ENCODE measurements at places on chromosomes 7 and 10.

- no peak for DNase-seq
Measured at GRCh38 chr7:50475340-50475739, 25.2 kb upstream of the FIGNL1 start.

DNA sequence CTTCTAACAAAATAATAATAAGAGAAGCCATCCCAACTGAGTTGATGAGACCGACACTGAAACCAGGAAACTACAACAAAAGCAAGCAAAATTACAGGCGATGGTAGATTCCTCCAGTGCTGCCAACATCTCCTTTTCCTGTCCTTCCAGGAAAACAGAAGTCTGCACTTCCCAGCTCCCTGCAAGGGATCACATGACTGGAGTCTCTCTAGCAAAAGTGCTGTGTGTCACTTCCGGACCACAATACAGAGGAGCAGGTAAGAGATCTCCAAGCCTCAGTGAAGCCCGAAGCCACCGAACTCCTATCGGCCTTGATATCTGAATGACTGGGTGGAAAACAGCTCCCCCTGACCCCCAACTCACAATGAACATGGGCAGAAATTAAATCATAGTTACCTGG is 63.2 kb downstream of the SMURF1 start:
- DNase-seq, result no peak

DNA sequence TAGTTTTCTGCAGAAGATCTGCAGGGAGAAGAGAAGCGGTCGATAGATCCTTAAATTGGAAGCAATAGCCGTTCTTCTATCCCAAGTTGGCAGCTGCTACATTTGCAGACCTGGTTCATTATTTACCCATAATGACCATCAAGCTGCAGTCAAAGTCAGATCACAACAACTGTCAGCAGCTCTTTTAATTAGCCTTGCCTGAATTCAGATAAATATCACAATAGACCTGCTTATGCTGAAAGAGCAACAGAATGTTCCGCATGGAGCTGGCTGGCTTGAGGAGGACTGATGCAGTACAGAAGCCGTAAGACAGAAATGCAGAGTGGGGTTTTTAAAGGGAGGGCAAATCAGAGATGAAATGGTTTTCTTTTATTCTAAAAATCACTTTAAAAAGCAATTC is 109.4 kb downstream of the HIBADH start:
- no peak for DNase-seq

GRCh38 chr7:77791336-77791735 is 6.9 kb downstream of the TMEM60 start:
- no peak for DNase-seq

- DNase-seq, result no peak
Measured at GRCh38 chr10:119805702-119806230, 66.9 kb downstream of the MCMBP start.

GRCh38 chr10:77554996-77555397 is 82.6 kb downstream of the KCNMA1 start:
- DNase-seq, result no peak

- no peak for DNase-seq
Measured at GRCh38 chr7:39946693-39947092, 3.4 kb upstream of the CDK13 start.

DNA sequence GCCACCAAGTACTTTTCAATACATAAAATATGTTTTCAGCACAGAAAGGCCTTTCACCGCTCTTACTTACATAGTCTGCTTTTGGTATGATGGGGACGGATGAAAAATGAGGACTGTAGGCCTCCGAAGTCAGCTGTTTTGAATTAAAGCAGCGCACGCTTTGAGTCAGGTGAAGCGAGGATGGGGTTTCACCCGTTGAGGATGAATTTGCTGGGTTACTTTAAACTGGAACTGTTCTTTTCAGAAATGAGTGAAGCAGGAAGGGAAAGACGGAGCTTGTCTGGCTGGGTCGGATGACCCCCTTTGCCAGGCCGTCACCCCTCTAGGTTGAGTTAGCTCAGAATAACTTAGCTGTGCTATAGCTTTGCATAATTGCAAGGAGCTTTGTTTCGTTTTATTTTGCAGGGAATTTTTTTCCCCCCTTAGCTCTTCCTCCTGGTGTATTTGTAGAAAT is 40.0 kb downstream of the CUX1 start:
- DNase-seq, result no peak

DNA sequence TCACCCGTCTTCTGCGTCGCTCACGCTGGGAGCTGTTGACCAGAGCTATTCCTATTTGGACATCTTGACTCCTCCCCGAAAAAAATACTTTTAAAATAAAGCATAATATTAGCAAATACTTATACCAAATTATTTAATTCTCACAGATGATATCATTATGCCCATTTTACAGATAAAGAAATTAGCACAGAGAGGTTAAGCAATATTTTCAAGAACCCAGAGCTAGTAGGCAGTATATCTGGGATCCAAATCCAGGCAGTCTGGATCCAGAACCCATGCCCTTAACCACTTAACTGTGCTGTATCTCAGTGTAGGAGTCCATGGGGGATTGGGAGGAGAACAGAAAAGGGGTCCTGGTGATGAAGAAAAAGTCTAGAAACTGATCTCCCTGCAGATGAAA is 6.1 kb downstream of the IQUB start:
- DNase-seq, result no peak

GRCh38 chr7:39341083-39341482 is 225.1 kb upstream of the YAE1 start:
- no peak for DNase-seq

GRCh38 chr10:49112098-49112497 is 3.2 kb downstream of the VSTM4 start:
- DNase-seq, result no peak

GRCh38 chr10:80172896-80173295 is 32.4 kb downstream of the ANXA11 start:
- no peak for DNase-seq

DNA sequence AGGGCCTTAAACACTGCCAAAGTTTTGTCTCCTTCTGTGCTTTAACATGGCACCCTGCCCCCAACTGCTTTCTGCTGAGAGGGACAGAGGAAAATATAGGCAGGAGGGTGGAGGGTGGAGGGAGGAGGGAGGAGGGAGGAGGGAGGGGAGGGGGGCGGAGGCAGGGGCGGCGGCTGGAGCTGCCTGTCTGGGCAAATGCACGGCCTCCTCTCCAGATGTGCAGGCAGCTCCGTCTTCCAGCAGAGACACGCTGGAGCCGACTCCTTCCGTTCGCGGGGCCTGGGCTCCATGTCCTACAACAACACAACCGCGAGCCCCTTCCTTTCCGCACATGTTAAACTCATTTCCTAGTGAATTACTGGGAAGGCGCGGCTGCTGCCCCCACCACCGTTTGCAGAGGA is 14.2 kb downstream of the EBF3 start:
- no peak for DNase-seq

- DNase-seq, result no peak
Measured at GRCh38 chr7:111903797-111904196, 302.4 kb downstream of the DOCK4 start.

DNA sequence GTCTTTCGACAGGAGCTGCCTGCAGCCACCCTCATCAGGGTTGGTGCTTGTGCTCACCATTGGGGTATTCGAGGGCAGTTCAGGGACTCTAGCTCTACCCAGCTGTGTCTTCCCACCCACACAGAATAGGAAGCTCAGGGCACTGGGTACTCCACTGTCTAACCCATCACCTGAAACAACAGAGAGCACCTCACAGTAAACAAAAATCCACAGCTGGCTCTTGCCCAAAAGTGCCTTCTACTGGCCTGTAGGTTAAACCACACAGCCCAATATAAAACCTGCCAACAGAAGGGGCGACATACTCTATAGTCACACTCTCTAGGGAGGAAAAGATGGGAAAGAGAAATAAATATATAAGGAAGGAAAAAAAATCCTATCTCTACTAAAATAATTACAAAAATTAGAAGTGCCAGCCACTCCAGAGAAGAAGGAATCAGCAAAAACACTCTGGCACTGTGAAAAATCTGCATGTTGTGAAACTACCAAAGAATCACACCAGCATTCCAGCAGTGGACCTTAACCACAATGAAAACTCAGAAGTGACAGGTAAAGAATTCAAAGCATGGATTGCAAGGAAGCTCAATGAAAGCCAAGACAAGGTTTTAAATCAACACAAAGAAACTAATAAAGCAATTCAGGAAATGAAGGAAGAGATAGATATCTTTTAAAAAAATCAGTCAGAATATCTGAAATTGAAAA is 110.0 kb downstream of the HGF start:
- no peak for DNase-seq

DNA sequence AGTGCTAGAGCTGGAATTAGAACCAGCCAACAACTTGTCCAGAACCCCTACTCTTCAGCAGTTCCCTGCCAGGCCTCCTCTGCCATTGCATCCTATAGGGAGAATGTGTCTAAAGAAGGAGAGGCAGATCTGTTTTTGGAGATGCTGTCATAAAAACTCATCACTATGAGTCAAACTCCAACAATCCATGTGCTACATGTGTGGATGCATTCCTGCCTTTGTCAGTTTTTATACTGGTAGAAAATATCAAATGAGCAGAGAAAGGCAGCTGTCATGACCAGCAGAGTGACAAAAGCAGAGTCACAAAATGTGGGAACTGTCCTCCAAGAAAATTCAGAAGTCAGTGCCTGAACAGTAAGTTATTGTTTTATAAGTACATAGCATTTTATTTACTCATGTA is 93.0 kb downstream of the ABLIM1 start:
- DNase-seq, result no peak

GRCh38 chr10:77770868-77771175 is 133.2 kb upstream of the KCNMA1 start:
- no peak for DNase-seq

- DNase-seq, result no peak
Measured at GRCh38 chr7:87213811-87214210, 5.7 kb downstream of the TMEM243 start.
